Calu3 (cell line): ENCODE measurements at places on chromosomes 7 and 10.

DNA sequence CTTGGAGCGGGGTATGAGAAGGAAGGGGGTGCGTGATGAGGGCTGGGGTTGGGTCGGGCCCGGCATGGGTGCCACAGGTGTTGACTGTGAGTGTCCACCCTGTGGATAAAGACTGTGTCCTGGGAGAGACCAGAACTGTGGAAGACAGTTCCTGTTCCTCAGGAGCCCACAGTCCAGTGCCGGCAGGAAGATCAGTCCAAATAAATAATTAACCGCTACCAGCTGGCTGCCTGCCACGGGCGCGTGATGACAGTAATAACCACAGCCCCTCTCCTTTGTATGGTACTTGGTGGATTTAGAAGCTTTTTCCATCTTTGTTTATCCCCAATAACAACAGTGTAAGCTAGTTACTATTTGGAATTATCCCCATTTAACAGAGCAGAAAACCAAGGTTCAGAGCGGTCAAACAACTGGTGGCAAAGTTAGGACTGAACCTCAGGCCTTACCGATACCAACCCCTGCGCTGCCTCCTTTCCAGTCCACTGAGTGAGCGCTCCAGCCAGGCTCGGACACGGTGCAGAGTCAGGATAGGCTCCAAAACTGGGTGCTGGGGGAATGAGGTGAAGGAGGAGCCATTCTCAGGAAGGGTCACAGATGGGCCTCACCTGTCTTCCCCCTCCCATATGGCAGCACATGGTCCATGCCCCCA is 5.1 kb downstream of the ZMIZ1 start:
- peak; percentile 79 for DNase-seq

DNA sequence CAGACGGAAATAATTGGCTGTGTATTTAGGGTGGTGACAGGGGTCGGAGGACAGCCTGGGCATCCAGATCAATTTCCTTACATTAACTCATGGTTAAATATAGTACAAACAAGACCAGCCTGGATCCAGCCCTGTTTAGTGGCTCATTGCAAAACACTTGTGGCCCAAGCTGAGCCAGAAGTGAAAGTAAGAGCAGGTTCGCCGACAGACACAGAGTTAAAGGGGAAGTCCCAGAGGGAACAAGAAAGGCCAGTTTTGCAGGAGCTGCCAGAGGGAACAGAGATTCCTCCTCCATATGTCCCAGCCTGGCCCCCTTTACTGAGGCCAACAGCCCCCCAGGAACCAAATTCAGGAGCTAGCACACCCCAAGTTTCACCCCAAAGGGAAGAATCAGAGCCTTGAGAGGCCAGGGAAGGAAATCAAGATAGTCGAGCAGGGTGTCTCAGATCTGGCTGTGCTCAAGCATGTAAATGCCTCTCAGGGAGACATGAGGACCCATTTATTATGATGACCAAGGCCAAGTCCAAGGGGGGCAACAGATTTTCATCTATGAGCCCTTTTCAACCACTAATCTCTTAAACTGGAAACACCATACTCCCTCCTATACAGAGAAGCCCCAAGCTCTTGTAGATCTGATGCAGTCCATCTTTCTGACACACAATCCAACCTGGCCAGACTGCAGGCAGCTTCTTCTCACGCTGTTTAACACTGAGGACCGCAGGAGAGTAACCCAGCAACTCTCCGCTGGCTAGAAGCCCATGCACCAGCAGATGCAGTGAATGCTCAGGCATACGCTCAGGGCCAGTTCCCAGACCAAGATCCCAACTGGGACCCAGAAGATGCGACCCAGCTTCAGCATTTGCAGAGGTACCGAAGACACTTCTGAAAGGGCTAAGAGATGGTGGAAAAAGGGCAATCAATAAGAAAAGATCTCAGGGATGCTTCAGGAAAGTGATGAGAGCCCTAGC is 15.9 kb upstream of the ADCK2 start:
- DNase-seq, result peak; percentile 79

- no peak for DNase-seq
Measured at GRCh38 chr10:110138197-110138812, 69.1 kb upstream of the MXI1 start.

- no peak for DNase-seq
Measured at GRCh38 chr7:104825099-104825498, 188.9 kb upstream of the KMT2E start.

DNA sequence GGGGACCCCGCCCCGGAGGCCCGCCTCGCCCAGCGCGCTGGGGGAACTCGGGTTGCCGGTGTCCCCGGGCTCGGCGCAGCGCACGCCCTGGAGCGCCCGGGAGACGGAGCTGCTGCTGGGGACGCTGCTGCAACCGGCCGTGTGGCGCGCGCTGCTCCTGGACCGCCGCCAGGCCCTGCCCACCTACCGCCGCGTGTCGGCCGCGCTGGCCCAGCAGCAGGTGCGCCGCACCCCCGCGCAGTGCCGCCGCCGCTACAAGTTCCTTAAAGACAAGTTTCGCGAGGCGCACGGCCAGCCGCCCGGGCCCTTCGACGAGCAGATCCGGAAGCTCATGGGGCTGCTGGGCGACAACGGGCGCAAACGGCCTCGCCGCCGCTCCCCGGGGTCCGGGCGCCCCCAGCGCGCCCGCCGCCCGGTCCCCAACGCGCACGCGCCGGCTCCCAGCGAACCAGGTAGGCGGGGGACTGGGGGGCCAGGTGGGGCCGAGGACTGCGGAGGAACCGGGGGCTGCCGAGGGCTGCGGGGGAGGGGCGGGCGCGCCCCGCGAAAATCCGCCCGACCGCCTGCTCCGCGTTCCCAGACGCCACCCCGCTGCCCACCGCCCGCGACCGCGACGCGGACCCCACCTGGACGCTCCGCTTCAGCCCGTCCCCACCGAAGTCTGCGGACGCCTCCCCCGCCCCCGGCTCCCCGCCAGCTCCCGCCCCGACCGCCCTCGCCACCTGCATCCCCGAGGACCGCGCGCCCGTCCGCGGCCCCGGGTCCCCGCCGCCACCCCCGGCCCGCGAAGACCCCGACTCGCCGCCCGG is 574 bp downstream of the UTF1 start:
- no peak for DNase-seq

GRCh38 chr10:44284198-44285084 is 100.5 kb downstream of the CXCL12 start:
- DNase-seq, result no peak

DNA sequence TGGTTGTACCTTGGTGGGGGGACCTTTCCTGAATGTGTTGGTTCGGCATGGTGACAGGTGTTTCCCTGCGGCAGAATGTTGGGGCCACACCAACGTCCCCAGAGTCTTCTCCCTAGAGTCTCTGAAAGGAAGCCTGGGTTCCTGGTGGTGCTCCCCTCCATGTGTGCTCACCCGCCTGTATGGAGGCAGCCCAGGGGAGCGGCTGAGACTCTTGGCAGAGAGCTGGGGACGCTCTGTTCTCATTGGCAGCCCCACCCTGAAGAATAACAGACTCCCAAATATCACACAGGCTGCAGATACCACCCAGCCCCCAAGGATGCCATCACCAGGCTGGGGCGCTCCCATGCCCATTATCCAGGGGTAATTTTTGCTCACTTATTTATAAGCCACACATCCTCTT is 34.8 kb downstream of the CHST12 start:
- no peak for DNase-seq

DNA sequence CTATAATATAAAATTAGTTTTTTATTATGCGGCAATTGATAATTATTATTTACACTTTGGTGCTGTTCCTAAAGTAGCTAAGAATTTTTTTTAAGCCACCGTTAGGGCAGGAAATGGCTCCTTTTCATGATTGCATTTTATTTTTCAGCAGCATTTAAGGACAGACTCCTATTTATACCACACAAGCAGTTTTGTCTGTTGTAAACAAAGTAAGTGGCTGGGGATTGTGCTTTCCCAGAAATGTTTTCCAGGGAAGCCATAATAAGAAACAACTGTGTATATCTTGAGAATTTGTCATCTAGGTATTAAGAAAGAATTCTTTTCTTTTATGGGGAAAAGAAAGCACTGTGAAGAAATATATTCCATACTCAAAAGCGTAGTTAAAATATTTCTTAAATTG is 232.0 kb downstream of the VTI1A start:
- DNase-seq, result no peak

GRCh38 chr7:5557920-5558401 is 134.3 kb upstream of the TNRC18 start:
- peak; percentile 66 for DNase-seq

DNA sequence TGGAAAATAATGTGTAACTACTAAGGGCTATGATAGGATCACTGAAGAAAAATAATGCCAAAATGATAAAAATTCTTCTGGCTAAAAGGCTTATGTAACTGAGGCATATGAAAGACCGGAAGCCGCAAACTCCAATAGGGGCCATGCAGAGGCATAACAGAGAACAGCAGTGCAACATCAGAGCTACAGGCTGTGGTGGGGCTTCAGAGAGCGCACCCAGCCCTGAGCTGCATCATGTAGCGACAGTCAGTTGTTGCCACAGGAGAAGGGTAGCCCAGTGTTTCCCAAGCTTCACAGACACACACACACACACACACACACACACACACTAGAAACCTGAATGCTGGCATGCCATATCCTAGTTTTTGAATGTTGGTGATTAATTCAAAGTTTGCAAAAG is 9.3 kb downstream of the LLCFC1 start:
- DNase-seq, result no peak

GRCh38 chr10:70849582-70850016 is 33.9 kb downstream of the SGPL1 start:
- no peak for DNase-seq

GRCh38 chr7:93933156-93933555 is 11.6 kb downstream of the GNG11 start:
- DNase-seq, result no peak

- DNase-seq, result no peak
Measured at GRCh38 chr10:28952523-28952922, 275.2 kb downstream of the BAMBI start.

- no peak for DNase-seq
Measured at GRCh38 chr7:25870574-25870973, 281.4 kb upstream of the NFE2L3 start.

- no peak for DNase-seq
Measured at GRCh38 chr7:6228361-6229229, 43.8 kb downstream of the CYTH3 start.

DNA sequence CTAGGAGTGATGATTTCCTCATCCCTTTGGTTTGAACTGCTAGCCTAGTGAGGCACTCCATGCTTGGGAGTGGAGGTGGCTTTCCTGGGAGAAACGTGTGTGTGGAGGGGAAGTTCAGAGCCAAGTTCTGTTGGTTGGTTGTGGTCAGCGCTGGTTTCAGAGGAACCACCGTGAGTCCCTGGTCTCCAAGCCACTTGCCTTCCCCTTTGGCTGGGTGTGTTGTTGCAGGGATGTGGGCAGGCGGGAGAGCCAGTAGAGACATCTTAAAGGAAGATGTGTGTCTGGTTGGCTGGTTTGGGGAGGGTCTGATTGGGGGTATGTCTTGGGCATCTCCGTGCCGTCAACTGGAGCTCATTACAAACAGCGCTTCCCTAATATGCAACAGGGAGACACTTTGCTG is 130.8 kb upstream of the TCF7L2 start:
- no peak for DNase-seq

DNA sequence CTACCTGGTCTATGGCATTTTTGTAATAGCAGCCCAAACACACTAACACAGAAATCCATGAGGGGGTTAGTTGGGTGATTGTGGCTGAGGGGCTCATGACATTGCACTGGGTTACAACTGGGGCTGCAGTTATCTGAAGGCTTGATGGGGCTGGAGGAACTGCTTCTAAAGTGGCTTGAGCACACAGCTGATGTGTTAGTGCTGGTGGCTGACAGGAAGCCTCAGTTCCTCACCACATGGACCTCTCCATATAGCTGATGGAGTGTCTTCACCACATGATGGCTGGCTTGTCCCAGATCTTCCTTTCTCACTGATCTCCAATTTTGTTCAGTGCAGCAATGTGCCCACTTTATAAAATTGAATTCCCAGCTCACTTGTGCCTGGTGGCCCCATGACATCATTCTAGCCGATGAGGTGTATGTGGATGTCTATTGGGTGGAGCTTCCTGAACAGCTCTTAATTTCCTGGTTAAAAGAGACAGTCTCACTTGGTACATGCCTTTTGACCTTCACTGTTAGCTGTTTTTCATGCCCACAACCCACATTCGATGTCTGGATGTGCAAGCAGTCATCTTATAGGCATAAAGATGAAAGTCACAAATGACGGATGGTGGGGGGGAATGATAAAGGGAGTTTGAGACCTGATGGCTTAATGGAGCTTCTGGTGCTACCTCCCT is 166.9 kb upstream of the BMPER start:
- DNase-seq, result no peak

GRCh38 chr10:112229901-112230300 is 46.3 kb upstream of the GPAM start:
- no peak for DNase-seq

DNA sequence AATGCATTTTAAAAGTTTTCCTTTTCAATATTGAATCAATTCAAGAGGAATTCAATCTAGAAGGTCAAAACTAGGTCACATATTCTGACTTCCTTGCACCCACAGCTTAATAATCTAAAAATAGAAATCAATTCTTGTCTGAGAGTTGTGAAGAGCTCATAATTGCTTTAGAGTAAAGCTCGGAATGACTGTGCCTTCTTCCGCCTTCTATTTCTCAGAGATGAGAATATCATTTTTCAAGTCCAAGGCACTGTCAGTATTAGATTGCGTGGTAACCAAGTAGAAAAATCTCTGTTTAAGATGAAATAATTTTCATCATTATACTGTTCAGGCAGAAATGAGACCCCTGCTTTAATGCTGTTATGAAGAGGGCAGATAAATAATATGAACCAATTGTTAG is 272.2 kb upstream of the NFE2L3 start:
- no peak for DNase-seq

- peak; percentile 51 for DNase-seq
Measured at GRCh38 chr10:117005527-117006055, 604 bp upstream of the SHTN1 start.

- no peak for DNase-seq
Measured at GRCh38 chr7:69934144-69934903, 336.0 kb downstream of the AUTS2 start.

DNA sequence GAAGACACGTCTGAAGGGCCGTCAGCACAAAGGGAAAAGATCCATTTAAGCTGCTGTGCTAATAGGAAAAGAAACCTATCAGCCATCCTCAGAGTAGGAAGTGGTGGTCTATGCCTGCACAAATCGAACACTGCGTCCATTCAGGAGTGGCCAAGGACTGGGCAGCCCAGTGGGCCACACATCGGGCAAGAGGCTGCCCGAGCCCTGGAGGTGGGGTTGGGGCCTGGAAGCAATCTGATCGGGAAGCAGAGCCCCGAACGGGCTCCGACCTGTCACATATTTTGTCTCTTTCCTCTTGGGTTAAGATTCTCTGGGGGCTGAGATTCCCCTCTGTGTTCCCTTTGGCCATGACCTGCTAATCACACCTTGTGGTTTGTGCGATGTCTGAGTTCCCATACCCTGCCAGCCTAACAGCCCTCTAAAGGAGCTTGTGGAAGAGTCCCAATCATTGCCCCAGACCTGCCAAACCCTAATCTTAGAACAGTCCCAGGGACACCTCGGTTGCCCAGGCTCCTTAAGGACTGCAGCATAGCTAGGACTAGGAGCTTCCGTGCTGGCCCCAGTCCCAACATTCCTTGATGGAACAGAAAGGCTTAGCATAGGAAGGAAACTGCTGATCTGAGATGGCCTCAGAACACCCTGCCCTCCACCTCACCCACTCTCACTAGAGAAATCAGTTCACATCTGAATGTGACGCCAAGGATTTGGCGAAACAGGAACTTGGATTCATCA is 77.9 kb upstream of the SAMD8 start:
- no peak for DNase-seq
